ENCODE measurements at places on chromosomes 7 and 10.

GRCh38 chr7:77830649-77831355 is 32.2 kb downstream of the PHTF2 start:
- DNase-seq, result no peak

GRCh38 chr10:52677086-52677485 is 95.5 kb downstream of the MBL2 start:
- DNase-seq, result no peak

- DNase-seq, result no peak
Measured at GRCh38 chr7:155663937-155664336, 19.5 kb downstream of the RBM33 start.

GRCh38 chr10:43393606-43394360 is 15.2 kb downstream of the HNRNPF start:
- DNase-seq, result no peak

DNA sequence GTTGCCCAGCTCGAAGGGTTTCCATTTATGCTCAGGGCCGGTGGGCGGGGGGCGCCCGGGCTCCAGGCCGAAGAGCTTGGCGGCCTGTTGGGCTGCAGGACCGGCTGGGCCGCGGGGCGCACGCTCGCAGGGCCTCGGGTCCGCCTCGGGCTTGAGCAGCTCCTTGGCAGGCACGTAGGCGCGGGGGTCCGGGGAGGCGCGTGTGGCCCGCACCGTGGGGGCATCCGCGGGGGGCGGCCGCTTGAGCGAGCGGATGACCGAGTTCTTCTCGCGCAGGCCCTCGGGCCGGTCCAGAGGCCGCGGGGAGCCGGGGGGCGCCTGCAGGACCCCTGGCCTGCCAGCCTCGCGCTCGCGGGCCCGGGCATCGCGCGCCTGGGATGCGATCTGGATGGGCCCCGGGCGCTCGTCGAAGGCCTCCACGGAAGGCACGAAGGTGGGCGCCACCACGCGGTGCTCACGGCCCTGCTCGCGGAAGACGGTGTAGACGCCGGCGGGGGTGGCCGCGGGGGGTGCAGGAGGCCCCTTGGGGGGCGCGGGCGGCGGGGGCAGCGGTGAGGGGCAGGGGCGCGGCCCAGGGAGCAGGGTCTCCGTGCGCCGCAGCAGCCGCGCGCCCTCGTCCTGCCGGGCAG is 35.2 kb downstream of the TNRC18 start:
- no peak for DNase-seq

DNA sequence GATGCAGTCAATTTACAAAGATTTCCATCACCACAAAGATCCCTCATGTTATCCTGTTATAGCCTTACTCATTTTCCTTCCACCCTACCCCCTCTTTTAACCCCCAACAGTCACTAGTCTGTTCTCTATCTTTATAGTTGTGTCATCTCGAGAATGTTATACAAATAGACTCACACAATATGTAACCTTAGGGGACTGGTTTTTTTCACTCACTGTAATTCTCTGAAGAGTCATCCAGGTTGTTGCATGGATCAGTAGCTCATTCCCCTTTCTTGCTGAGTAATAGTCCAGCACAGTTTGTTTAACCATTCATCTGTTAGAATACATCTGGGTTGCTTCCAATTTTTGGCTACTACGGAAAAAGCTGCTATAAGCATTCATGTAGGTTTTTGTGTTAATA is 121.1 kb upstream of the PDE1C start:
- DNase-seq, result no peak

- no peak for DNase-seq
Measured at GRCh38 chr10:77635402-77636227, 2.0 kb downstream of the KCNMA1 start.

GRCh38 chr7:78787854-78788253 is 665.6 kb downstream of the MAGI2 start:
- DNase-seq, result no peak

GRCh38 chr10:132149917-132150316 is 36.8 kb upstream of the DPYSL4 start:
- no peak for DNase-seq

GRCh38 chr7:111594602-111595001 is 32.3 kb upstream of the IMMP2L start:
- DNase-seq, result no peak

DNA sequence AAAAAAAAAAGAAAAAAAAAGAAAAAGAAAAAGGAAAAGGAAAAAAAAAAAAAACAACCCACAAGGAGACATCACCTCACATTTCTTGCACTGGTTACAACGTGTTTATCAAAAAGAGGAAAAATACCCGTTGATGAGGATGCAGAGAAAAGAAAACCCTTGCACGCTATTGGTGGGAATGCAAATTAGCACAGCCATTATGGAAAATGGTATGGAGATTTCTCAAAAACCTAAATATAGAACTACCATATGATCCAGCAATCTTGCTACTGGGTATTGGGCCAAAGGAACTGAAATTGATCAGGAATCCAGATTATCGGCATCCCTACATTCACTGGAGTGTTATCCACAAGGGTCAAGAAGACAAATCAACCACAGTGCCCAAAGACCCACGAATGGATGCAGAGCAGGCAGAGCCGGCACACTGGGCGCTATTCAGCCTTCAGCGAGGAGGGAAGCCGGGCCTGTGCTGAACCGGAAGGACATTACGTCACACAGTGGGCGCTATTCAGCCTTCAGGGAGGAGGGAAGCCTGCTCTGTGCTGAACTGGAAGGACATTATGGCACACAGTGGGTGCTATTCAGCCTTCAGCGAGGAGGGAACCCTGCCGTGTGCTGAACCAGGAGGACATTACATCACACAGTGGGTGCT is 258.7 kb downstream of the ZMYND11 start:
- no peak for DNase-seq

DNA sequence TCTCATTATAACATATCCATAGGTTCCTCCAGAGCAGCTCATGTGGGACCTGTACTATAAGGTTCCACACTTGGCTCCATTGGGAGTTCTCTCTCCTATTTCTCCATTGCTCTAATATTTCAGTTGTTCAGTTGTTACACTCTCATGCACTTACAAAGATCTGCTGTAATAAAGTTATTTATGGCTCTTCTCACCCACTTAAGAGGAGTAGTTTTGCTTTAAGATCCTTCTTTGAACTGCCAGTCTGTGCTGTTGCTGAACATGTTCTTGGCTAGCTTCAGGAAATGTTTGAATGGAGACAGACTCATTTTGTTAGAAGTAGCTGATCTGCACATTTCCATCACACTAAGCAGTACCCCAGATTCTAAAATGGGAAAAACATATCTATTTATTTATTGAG is 250.1 kb downstream of the CDK14 start:
- no peak for DNase-seq

GRCh38 chr10:13346283-13347042 is 1.6 kb downstream of the SEPHS1 start:
- DNase-seq, result no peak

GRCh38 chr10:92126100-92126650 is 164.7 kb downstream of the CPEB3 start:
- DNase-seq, result no peak

DNA sequence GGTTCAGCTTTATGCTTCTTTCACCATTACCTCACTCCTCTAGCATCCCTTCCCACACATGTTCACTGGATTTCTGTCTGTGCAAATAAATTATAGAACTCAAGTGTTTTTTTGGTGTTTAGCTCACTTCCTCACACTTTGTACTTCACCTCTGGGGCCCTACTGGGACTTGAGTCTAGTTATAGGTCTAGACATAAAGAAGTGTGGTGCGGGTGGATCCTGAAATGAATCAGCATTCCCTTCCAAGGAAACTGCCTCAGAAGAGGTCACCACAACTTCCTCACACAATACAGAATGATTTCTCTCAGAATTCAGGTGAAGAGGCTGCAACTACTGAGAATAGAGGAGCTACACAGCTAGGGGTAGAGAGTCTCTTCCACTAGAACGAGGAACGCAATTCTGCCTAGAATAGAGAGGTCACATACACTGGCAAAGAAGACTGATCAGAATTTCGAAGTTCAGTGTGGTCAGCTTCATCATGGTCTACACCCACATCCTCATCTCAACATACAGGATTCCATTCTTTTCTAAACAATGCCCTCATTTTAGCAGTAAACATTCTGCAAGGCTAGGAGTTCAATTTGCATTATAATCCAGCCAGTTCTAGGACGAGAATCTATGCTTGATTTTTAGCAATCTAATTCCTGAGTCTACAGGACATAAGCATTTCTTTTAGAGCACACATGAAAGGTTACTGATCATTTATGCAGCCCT is 938.7 kb upstream of the PHF14 start:
- no peak for DNase-seq

All from non-pigmented ciliary epithelial cell (primary cell).